ENCODE measurements at places on chromosomes 3 and 15. TPM values are rescaled to one million over a fixed set of nuclear protein-coding genes. Genes with fewer than 3 reads are reported as not detected.

DTX3L gene
- 31.9 TPM for total RNA-seq

CMTM7 gene
- total RNA-seq: 3.3 TPM

MELTF gene
- 5.0 TPM for total RNA-seq

ISY1 gene
- 34.8 TPM for total RNA-seq

CD86 gene
- not detected for total RNA-seq

SYNPR gene
- total RNA-seq: not detected

PLCH1 gene
- under 0.01 TPM for total RNA-seq

DNA sequence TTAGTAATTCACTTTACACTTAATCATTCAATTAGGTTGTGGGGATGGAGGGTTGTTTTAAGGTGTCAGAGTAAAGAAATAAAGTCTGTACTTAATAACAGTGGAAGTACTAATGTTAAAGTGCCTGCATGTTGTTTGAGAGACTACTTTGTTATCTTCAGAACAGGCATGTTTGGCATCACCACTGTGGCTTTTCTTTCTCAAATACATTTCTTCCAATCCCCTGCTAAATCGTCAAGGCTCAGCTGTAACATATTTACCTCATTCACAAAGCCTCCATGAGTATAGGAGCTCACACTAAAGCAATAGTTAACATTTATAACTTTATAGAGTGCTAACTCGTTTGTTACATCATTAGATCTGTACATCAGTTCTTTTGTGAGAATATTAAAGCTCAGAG lies 2.6 kb downstream of the TIMMDC1 start:
- peak; percentile 31 for DNase-seq

GRCh38 chr15:51780636-51781035 lies 29.2 kb downstream of the TMOD2 start:
- no peak for DNase-seq

DNA sequence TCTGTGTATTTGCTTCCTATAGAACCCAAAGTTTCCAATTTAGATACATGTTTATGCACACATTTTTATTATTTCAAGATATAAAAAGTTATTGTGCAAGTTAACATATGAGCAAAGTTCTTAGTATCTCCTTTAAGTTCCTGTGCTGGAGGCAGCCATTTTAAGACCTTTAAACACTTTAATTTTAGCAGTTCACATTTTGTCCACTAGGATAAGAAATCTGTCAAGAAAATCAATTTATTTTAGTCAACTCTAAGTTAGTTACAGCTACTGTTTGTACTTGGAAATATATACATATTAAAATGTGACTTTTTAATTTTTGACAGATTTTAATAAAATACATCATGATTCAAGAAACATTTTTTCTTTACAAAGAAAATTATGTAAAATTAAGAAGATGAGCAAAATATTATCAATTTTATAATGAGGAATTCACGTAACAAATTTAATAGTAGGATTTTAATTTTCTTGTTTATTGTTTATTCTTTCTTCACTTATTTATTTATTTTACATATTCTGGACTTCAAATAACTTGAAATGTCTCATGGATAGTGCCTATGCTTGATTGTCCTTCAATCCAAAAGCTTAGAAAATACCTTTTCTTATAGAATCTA lies 402.6 kb upstream of the GBE1 start:
- peak; percentile 13 for DNase-seq

DNA sequence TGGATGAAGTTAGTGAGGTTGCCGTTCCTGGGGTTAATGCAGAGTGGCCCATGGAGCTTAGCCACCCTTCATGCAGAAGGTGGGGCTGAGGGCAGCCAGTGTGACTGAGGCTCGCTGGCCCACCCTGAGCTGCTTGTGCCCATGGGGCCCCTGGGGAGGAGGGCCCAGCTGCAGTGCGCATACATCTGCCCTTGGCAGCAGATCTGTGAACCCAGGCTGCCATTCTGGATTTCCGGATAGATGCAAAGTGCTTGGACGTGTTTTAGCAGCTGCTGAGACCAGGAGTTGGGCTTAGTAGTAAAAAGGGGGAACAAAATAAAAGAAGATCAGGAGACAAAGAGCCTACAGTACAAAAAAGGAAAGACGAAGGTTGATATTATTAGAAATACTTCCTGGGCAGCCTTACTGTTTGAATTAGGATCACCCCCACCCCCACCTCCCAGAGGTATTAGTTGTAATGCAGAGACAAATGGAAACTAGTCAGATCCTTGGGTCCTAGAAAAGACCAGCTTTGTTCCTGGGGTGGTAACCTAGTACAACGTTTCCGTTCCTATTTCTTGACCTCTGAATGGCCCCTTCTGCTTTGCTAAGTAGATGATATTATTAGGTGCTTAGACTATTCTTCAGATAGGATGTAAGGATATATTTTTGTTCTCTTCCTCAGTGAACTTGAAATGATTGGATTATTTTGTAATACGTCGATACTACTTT lies 70.2 kb downstream of the IGF1R start:
- no peak for DNase-seq

- no peak for DNase-seq
Measured at GRCh38 chr3:52774066-52774713, 3.2 kb upstream of the ITIH1 start.

DNA sequence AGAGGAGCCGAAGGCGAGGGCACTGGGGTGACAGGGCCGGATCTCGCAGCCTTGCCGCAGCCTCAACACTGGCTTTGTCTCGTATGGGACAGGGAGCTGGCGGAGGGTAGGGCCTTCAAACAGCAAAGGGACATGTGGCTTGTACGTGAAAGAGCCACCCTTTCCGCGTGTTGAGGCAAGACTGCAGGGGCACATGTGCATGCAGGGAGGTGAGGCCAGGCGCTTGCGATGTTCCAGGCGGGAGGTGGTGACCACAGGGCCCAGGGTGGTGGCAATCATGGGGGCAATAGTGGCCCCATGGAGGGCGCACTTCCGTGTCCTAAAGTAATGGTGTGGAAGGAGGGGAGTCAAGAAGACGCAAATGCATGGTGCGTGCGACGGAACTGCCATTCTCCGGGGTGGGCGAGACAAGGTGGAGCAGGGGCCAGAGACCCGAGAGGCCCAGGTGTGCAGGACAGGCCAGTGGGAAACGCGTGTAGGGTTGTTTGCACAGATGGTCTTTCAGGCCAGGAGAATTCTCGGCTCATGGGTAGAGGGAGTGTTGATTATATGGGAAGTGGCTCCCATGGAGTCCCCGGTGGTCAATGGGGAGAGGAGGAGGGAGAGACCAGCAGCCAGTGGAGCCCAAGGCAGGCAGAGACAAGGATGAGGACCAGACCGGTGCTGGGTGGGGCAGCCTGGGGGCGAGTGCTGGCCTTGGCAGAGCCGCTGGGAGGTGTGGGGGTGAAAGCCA lies 45.8 kb upstream of the PCSK6 start:
- DNase-seq: no peak

DNA sequence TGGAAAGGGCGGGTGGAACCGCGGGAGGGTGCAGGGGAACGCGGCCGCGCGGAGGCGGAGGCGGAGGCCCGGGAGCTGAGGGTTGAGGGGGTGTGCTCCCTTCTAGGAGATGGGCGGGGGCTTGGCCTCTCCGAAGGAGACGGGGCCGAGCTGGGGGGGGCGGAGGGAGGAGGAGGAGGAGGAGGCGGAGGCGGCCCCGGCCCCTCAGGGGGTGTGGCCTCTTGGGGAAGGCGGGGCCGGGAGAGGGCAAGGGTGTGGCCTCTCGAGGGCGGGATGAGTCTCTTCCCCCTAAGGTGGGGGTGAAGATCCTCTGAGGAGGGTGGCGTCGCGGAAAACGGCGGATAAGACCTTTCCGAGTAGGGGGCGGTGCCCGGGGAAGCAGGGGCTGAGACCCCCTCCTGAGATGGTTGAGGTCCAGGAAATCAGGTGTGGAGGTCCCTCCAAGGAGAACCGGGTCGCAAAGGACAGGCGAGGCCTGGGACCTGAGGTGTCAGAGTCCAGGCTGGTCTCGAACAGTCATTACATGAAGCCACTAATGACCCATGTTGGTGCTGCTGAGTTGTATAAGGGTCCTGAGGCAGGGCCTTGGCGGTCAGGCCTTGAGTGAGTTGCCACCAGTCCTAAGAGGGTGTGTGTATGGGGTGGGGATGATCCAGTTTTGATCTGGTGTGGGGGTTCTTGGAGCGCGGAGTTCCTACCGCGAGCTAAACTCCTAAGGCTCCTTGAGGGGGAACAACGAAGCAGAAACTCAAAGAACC lies 759 bp downstream of the WDR6 start:
- peak; percentile 80 for DNase-seq

DNA sequence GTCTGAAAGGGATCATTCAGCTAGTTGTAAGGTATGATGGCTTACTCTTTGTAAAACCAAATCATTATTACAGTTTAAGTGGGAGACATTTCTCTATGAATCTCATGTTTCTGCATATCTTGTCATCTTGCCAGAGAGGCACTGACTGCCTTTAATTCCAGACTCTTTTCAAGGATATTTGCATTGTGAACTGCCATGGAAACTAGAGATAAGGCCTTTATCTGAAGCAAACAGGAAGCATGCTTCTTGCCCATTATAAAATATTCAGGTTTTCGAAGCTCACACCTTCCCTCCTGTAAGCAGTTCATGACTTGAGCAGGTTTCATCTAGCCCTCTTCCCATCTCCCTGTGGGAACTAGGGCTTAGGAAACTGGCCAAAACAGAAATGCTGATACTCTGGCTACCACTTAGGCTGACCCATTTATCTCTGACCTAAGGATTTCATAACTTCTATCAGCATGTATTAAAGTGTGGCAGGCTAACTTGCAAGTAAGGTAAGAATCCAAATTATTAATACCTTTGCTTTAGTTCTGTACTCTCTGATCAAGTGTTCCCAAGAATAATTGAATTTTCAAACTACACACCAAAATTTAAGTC lies 326.6 kb upstream of the ALCAM start:
- DNase-seq: peak; percentile 47

- no peak for DNase-seq
Measured at GRCh38 chr3:57036952-57037351, 23.5 kb upstream of the SPATA12 start.

GRCh38 chr15:100879464-100880138 lies at the start of gene ALDH1A3:
Gene ALDH1A3 (plus strand): TSS chr15:100879831. CDS start chr15:100879908, 77 bp downstream.
- DNase-seq: no peak

DNA sequence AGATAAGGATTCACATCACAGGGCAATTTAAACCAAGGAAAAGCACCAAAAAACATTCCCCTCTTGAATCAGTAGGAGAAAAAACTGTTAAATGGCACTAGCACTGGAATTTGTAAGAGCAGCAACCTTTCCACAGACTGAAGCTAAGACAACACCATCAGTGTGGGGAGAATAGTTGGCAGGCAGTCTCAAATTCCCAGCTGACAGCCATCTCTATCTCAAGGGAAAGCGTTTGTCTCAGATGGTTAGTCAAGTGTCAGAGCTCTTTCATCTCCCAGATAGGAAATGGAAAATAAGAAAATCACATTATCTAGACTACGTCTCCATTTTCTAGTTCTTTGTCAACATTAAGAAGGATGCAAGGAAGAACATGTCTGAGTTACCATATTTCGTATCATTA lies 228.7 kb downstream of the WDR72 start:
- DNase-seq: no peak

GRCh38 chr3:193637831-193638230 lies 44.8 kb downstream of the OPA1 start:
- no peak for DNase-seq

GRCh38 chr3:77800893-77801292 lies 761.0 kb downstream of the ROBO2 start:
- DNase-seq: no peak

- no peak for DNase-seq
Measured at GRCh38 chr3:131983689-131984088, 51.1 kb downstream of the CPNE4 start.

GRCh38 chr15:39419651-39420050 lies 161.2 kb upstream of the THBS1 start:
- peak; percentile 50 for DNase-seq

GRCh38 chr3:42700366-42701288 lies 2.0 kb downstream of the HHATL start:
- DNase-seq: no peak

DNA sequence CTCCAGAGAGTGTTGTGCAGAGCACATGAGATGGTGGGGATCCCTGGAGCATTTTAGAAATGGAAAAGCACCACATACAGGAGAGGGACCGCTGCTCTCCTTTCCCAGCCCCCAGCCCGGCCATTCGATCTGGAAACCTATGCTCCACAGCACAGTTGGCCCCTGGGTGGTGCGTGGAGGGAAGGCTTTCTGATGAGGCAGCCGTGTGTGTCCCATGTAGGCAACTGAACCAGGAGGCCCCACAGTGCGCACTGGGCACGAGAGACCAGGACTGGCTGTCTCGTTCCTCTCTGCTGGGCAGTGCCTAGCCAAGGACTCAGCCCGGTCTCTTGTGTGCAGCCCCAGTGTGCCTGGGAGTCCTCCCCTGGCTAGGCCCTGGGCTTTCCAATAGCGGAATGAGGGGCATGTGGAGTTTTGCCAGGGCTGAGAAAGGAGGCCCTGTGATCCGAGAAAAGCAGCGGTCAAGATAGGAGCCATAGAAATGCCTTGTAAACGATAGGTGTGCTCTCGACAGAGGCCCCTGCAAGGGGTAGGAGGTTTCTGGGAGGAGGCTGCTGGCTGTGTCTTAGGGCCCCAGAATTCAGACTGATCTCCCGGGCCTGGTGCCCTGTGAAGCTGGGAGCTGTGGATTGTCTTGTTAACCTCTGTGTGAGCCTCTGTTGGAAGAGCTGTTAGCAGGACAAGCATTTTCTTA lies 39.0 kb downstream of the CHDH start:
- no peak for DNase-seq

DNA sequence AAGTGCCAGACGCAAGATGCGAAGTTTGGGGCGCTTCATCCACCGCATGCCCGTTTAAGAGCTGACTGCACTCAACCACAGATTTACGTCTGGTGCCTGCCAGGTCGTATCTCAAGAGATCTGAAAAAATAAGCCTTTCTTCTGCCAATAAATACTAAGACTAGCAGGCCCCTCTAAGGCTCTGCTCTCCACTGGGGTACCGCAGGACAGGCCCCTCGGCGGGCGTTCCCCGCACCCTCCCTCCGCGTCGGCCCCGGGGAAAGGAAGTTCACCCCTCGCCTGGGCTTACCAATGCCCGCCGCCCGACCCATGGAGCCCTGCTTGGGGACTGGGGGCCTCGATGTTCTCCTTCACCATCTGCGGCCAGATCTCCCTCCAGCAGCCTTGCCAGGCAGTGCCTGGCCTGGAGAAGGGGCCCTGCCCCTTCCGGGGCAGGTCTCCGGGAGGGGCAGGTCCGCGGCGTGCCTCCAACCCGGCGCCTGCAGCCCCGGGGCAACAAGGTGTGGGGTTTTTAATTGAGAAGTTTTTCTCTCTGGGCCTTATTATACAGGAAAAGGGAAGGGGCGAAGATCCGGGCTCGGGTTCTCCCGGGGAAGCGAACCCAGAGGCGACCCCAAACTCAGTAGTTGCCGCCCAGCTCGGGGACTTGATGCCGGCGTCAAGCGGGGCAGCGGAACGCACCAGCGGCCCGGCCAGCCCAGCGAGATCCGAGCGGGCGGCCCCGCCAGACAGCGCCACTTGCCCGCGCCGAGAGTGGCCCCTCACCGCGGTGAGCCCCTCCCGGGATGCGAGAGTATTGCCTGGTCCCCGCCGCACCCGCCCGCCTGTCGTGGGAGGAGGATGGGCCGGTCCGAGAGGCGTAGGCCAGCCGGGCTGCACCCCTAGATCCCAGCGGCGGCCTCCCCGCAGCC lies 735 bp downstream of the GOLGA8B start:
- peak; percentile 17 for DNase-seq

DNA sequence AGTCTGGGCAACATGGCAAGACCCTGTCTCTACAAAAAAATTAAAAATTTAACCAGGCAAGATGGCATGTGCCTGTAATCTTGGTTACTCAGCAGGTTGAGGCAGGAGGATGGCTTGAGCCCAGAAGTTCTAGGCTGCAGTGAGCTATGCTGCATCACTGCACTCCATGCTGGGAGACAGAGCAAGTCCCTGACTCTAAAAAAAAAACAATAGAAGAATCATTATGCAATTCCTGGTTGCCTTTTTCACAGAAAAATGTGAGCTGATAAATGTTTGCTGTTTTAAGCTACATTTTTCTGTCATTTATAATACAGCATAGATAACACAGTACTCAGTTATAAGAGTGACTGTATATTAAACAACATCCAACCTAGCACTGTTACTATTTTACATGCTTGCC lies 148.8 kb downstream of the SCAPER start:
- no peak for DNase-seq
